ENCODE measurements at places on chromosomes 13 and 19.
A peak's percentile ranks its signal among the peaks of the same experiment; 100 is the strongest.

DNA sequence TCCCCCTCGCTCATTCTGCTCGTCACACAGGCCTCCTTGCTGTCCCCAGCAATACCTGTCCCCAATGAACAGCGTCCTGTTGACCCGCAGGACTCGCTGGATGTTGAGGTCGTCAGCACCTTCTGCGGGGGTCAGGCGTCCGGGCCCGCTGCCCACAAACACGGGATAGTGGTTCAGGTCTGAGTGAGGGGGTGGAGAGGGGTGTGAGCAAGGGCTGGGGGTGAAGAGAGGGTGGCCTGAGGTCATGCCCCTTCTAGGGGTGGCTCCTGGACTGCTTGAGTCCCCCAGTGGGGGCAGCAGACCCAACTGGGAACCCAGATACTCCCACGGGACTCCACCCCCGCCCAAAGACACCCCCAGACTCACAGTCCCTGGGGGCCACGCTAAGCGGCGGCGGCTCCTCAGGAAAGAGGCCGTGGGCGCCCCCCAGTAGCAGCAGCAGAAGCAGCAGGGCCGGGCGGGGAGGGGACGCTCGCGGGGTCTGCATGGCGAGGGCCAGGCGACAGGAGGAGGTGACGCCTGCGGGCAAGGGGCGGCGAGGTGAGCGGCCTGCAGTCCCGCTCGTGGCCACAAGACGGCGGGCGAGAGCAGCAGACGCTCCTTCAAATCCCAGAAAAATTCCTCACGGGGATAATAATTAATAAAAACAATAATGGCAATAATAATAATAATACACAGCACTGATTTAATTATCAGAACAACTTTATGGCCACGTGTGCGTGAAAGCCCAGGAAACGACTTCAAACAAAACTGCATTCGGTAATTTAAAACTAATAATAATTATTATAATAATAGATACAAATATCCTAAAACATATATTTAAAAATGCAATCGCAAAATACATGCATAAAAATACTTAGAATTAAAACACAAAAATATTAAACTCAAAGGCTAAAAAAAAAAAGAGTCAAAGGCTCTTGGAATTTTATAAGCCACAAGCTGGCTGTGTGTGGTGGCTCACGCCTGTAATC, 1.2 kb downstream of the SEMA6B start:
- DNase-seq = peak; percentile 14

DNA sequence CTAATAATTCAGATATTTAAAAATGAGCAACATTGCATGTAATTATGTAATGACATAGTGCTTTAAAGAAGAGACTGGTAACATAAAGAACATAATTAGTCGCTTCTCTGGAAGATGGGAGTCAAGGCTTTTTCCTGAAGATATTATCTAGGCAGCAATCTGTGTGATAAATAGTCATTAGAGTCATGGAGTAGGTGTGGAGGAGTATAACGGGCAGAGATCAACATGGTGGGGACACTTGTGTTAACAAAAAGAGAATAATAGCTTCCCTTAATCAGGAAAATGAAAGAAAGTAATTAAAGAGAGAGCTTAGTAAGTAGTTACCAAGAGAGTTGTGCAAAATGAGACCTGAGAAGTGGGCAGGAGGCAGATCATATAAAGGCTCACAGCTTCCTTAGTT, 1417.1 kb upstream of the ATXN8OS start:
- DNase-seq = no peak

GRCh38 chr13:51623473-51623872, 39.2 kb downstream of the WDFY2 start:
- DNase-seq = no peak

DNA sequence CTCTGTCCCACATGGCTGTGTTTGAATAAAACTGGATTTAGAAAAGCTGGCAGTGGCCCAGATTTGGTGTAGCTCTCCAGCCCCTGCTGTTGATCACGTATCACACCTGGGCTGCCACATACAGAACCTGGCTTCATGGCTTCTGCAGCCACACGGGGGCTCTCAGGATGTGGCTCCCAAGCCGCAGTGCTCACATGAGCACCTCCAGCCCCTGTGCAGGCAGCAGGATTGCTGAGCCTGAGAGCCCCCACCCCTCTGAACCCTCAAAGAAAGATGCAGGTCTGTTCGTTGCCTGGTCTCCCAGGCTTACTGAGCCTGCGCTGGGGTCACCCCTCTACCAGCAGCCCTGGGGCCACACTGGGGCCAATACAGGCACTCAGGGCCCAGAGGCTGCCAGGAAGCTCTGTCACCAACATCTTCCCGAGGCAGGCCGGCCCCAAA, 2.7 kb downstream of the PLEKHF1 start:
- DNase-seq = peak; percentile 92

DNA sequence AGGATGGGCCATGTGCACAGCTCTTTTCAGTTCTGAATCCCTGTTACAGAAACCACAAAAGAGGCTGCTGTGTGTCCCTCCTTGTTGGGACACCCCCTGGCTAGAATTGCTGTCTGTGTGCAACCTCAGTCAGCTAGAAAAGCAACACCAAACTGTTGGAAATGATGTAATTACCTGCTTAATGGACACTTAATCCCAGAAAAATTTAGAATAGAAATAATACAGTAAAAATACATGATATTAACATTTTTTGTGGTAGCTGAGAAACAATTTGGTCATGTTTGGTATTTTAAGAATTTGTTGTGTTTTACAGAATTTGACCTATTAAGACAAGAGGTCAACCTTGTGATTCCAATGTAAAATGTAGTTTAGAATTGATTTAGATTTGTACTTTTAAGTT, 46.8 kb downstream of the FAM124A start:
- DNase-seq = no peak

- DNase-seq = no peak
These were observed 257.8 kb downstream of the TBC1D4 start for GRCh38 chr13:75224053-75224742.

GRCh38 chr13:109332506-109333499, 453.6 kb downstream of the IRS2 start:
- DNase-seq = no peak

- DNase-seq = no peak
These were observed 203.5 kb upstream of the UBL3 start for GRCh38 chr13:30053939-30054338.

- DNase-seq = no peak
These were observed 1775.1 kb upstream of the PCDH20 start for GRCh38 chr13:63190742-63191141.

DNA sequence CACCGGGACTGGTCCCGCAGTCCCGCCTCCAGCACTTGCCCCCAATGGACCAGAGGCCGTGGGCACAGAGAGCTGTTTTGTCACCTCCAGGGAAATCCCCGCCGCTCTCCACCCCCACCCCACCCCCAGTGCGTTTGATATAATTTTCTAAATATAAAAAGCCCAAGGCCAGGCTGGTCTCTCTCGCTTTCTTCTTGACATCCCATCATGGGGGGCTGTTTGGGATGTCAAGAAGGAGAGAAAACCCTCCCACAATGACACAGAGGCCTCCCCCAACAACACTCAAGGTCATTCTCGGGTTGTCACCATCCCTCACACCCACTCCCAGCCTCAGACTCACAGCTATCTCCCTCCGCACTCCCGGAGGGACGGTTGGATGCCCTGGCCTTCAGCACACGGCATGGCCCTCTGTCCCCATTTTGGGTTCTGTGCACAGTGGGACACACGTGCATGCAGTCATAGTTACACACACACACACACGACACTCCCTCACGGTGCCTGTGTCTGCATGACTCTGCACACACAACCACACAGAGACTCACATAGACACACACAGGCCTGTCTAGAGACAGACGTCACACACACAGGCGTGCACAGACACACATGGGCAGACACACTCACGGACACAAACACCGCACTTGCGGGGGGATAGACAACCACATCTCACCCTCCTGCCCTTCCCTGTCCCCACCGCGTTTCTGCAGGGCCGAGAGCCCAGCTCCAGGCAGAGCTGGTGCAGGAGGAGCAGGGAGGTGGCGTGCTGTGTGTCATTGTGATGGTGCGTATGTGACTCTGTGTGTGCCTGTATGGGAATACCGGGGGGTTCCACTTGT, 4.8 kb upstream of the NFIC start:
- DNase-seq = no peak

- no peak for DNase-seq
These were observed 3.7 kb upstream of the ZNF329 start for GRCh38 chr19:58154287-58154678.

DNA sequence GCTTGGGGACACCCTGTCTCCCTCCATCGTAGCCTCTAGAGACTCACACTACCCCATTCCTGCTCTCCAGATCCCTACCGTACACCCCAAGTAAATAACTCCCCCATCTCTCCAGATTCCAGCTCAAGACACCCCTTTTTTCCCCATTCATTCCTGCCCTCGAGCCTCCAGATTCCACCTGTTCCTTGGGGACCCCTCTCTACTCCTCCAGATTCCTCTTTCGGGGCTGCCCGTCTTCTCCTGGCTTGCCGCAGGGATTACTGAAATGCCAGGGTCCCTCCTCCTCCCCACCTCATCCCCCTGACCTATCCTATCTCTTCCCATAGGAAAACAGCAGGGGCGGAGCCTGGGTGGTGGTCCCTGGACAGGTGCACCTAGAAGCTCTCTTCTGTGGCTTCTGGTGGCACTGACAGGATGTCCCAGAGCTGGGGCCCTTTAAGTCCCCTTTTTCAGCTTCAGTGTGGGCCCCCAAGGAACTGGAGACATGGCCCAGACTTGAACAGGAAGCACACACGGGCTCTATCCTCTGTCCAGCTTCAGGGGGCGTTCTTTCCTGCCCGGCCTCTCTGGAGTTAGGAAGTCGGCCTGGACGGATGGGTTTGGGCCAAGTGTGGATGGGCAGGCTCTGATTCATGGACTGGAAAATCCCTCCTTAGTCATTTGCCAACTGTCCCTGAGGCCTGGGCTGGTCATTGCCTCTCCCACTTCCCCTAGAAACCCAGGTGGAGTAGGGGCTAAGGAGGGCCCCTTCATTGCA, 1.2 kb downstream of the ZSWIM4 start:
- DNase-seq = no peak

- DNase-seq = no peak
These were observed 43.2 kb downstream of the ZNF331 start for GRCh38 chr19:53580871-53581835.

- no peak for DNase-seq
These were observed 21.8 kb downstream of the NAA16 start for GRCh38 chr13:41332829-41333228.

GRCh38 chr19:41682437-41682836, 5.6 kb downstream of the CEACAM7 start:
- DNase-seq = no peak

GRCh38 chr13:30113551-30113950, 193.8 kb downstream of the KATNAL1 start:
- DNase-seq = no peak

GRCh38 chr13:48629277-48629676, 24.5 kb upstream of the CYSLTR2 start:
- DNase-seq = no peak

DNA sequence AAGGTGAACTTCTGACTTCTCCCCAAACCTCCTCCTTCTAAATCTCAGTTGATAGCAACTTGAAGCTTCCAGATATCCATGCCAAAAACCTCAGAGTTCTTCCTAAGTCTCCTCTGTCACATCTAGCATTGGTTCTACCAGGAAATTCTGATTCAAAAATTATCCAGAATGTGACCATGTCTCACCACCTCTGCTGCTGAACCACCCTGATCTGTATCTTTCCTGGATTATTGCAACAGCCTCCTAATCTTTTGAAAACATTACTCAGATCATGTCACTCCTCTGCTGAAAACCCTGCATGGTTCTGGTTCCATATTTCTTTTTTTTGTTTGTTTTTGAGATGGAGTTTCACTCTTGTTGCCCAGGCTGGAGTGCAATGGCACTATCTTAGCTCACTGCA, 78.7 kb upstream of the TNFSF11 start:
- no peak for DNase-seq

DNA sequence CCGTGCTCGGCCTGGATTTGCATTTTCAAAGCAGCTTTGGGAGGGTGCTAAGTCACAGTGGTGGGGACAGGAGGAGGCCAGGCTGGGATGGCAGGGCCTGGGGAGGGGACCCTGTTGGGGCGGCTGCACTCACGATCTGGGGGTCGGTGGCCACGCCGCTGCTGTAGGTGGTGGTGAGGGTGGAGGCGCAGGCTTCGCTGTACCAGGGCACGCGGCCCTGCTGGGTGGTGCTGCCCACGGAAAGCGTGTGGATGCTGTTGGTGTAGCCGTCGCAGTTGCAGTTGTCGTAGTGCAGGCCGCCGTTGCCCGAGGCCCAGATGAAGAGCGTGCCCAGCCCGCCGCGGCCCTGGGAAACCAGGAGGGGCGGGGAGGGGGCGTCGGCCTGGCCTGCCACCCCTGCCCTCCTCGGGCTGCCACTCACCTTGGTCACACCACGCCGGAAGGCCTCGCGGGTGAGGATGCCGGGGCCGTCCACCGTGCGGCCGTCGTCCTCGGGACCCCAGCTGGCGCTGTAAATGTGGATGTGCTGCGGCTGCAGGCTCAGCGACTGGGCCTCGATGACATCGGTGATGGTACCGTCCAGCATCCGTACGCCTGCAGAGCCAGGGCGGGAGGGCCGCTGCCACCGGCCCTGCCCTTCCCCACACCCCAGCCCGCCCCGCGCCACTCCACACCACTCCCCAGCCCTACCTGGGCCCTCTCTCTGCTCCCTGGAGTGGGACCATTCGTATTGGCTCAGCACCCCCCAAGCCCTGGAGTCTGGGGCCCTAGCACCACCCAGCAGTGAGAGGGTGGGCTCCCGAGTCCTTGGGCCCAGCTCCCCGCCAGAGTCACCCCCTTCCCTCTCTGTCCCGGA, 3.2 kb downstream of the PCSK4 start:
- DNase-seq = no peak

DNA sequence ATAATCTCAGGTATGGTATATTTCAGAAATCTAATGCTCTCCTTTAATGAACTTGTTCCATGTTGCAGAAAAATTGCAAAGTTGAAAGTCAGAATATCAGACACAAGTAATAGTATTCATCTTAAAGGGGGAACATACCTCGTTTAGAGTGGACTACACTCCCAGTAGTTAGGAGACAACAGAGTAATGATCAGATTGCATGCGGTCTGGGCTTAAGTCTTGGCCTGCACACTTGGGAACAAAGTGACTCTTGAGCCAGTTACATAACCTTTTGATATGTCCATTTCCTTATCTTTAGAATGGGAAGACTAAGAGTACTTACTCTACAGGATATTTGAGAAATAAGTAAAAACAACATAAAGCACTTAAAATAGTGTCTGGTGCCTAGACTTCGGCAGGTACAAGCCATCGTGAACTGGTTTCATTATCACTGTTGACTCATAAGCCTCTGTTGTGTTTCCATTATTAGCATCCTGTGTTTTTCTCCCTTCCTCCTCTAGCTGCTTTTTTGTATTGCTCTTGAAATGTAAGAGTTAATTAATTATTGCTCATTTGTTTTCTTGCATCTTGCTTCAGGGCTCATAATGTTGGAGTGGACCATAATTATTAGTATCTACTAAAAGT, 53.0 kb downstream of the DPY19L3 start:
- DNase-seq = no peak

GRCh38 chr19:5154129-5154798, 185.4 kb downstream of the KDM4B start:
- no peak for DNase-seq

- no peak for DNase-seq
These were observed 37.3 kb downstream of the SOX1 start for GRCh38 chr13:112103961-112104880.

- DNase-seq = no peak
These were observed 96.4 kb downstream of the KLF12 start for GRCh38 chr13:74037762-74038161.
